ENCODE measurements at places on chromosomes 6 and 20.

GRCh38 chr6:6002848-6003620 is 3.7 kb downstream of the NRN1 start:
- no peak for DNase-seq

- DNase-seq, result no peak
Measured at GRCh38 chr6:9405369-9405768, 970.0 kb upstream of the SLC35B3 start.

- DNase-seq, result no peak
Measured at GRCh38 chr6:19269341-19269898, 567.8 kb upstream of the ID4 start.

DNA sequence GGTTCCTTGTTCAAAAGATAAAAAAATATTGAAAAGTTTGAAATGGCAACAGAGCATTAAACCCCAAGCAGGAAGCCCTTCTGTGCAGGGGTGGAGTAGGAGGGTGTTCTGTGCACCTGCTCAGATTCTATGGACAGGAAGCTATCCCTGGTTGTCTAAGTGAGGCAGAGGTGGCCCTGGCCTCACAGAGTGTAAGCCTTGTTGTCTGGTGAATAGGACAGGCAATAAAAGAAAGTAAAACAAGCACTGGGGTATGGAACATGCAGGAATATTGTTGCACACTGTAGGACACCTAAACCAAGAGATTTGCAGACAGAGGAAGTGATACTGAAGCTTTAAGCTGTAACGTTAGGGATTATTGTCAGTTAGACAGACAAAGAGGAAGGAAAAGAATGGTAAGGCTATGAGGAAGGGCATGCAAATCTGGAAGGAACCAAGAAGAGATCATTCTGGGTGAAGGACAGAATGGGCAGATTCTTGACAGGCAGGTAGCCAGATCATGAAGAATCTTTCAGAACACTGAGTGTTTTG is 66.8 kb downstream of the TBC1D7 start:
- no peak for DNase-seq

- DNase-seq, result no peak
Measured at GRCh38 chr6:11370191-11371018, 137.9 kb upstream of the NEDD9 start.

DNA sequence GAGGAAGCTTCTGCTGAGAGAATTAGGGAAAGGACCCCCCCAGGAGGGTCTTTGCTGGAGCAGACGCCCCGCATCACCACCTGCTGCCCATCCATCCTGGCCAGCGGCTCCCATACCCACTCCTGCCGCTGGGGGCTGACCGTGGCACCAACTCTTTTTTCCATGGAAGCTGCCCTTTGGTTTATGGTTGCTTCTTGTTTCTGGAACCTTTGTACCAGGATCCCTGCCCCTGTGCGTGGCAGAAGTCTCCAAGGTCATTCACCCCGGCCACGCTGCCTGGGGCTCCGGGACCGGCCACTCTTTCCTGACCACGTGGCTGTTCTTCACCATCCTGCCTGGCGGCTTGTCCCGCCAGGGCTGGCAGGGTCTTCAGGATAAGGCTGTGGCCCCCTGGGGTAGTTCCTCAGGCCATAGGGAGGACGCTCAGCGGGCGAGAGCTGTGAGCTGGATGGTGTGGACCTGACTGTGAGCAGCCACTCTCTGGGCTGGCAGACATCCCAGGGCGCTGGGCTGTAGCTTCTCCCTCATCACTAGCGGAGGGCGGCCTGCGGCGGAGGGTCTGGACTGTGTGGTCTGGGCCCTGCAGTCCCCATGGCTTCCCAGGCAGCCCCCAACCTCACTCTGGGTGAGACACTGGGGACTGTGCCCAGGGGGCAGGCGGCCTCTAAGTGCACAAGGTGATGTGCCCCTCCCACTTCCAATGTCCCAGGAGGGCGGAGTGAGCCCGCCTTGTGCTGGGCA is 22.8 kb upstream of the RBBP8NL start:
- DNase-seq, result no peak

GRCh38 chr6:13273202-13273930 is 55.0 kb downstream of the TBC1D7 start:
- DNase-seq, result no peak

GRCh38 chr6:132693478-132693877 is 20.4 kb downstream of the VNN1 start:
- DNase-seq, result no peak

DNA sequence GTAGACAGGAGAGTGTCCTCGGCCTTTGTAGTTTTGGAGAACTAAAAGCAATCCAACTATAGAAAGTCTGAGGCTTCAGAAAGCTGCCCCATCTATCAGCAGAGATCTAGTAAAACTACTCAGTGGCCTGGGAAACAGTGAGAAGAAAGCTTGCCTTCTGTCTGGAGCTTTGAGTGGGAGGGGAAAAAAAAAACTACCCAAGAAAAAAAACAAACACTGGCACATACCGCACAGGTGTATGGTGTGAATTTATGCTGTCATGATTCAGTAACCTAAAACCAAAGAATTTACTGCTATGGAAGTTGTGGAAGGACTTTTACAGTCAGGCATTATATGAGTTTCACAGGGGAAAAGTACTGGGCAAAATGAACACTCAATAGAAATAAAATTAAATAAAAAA is 280.5 kb downstream of the ADGRB3 start:
- DNase-seq, result no peak

GRCh38 chr6:128711149-128711548 is 171.8 kb upstream of the LAMA2 start:
- DNase-seq, result no peak

- no peak for DNase-seq
Measured at GRCh38 chr6:408599-409102, 17.1 kb downstream of the IRF4 start.

DNA sequence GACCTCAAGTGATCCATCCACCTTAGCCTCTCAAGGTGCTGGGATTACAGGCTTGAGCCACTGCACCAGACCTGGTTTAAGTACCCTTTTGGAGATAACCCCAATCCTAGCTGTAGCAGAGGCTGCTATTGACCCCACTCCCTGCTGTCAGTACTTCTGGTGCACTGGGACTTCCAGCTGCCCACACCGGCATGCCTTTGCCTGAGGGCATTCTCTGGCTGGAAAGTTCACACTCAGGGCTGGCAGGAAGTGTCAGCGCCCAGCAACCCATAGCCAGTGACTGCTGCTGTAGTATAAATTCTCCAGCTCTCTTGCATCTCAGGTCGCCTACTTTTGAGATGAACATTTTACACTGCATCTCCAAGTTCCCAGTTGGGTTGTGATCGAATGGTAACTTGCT is 75.3 kb downstream of the UTRN start:
- DNase-seq, result no peak

GRCh38 chr6:79604583-79605037 is 26.5 kb upstream of the SH3BGRL2 start:
- DNase-seq, result no peak

DNA sequence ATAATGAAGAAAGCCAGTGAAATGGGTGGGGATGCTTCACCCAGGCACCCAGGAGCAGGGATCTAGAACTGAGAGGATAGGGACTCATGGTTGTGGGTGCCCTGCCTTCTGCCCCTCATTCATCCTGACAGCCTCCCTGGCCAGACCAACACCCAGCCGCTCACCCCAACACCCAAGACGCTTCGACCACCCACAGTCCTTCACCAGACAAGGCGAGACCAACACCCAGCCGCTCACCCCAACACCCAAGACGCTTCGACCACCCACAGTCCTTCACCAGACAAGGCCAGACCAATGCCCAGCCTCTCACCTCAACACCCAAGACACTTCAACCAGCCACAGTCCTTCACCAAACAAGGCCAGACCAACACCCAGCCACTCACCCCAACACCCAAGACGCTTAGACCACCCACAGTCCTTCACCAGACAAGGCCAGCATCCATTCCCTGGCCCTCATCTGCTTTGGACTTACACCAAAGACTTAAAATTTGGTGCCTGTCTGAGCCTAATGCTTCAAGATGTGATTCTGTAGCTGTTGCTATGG is 131.5 kb downstream of the ANKRD60 start:
- no peak for DNase-seq

- no peak for DNase-seq
Measured at GRCh38 chr6:3707751-3708412, 43.6 kb downstream of the PXDC1 start.

GRCh38 chr6:106142876-106143431 is 56.8 kb downstream of the PRDM1 start:
- DNase-seq, result no peak

DNA sequence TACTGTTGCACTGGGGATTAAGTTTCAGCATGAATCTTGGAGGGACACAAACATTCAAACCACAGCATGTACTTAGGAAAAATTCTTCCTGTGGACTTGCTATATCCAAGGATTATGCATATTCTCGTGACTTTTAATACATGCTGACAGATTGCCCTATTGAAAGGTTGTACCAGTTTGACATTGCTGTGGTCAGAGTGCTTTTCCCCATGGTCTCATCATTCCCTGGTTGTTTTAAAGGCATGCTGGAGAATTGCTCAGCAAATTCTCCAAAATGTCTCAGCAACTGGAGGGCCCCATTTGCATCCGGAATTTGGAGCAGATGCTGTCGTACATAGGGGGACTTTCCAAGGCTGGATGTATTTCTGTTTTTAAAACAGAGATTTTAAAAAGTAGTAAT is 7.4 kb downstream of the HECA start:
- no peak for DNase-seq

- DNase-seq, result no peak
Measured at GRCh38 chr20:23050847-23051627, 1.6 kb upstream of the THBD start.

DNA sequence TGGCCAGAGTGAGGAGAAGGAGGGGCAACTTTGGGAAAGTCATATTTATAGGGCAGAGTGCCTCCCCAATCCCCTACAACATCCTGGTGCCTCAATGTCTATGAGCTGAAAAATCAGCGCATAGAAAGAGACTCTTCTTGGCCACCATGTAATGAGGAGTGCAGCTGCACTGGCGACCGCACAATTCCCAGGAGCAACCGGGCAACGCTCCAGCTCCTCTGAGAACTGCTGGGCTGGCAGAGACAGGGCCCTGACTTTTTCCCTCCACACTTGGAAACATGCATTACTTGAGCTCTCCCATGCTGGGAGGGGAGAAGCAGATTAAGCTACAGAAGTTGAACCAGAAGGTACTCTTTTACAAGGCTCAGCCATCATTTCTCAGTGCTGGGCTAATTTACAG is 31.4 kb upstream of the MARCKS start:
- no peak for DNase-seq

GRCh38 chr6:15735567-15736265 is 72.9 kb upstream of the DTNBP1 start:
- DNase-seq, result no peak

DNA sequence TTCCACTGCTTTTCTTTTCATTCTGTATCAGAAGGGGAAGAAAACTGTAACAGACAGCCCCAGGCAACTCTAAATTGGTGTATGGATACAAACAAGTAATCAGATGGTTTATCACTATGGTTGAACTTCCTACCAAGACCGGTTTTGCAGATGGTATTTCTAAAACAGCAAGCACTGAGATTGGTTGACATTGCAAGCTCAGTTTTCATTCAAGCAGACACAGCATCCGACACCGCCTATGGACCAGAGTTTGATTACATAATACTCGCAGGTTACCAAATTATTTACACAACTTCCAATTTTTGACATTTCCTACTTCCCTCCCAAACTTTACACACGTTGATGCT is 209.9 kb downstream of the ALDH8A1 start:
- no peak for DNase-seq

DNA sequence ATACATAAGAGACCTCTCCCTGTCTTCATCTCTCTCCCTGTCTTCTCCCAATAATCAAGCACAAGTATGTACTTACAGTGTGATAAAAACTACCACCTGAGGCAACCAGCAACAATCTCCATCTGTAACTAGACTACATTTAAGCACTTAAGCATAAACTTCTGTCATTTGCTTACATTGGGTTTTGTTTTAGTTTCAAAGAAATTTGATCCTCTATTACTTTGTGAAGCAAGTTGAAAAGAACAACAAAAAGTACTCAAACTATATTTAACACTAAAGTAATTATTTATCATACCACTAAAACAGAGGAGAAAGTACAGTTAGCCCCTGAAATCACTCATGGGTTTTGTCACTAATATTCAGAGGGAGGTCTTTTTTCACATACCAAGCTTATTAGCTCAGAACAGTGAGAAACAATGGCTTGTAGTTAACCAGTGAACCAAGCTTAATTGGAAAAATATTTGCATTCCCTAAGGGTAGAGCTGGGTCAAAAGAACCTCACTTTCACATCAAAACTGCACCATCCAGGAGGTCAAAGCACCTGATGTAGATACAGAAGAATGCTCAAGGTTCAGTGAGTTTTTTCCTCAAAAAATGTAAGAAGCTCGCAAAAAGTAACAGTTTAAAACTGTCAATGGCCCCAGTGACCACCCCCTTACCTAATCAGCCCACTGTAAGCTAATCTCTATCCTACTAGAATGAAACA is 34.1 kb downstream of the DCDC2 start:
- DNase-seq, result no peak

- no peak for DNase-seq
Measured at GRCh38 chr6:144617708-144618107, 332.6 kb downstream of the UTRN start.

DNA sequence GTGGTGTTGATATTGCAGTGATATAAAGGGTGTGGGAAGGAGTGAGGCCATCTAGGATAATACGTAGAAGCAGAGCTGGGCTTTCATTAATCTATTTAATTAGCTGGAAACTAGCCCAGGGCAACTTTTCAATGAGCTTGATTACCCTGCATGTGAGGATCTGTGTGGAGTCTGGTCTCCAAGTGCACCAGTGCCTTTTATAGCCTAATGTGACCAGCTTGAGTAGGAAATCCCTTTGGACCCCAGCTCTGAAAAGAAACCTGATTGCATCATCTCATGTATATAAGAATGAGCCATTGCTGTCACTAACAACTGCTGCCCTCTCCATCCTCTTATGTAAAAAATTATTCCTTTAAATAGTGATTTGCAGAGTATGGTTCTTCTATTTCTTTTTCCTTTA is 72.6 kb downstream of the CD109 start:
- DNase-seq, result no peak

- no peak for DNase-seq
Measured at GRCh38 chr20:571754-572441, 28.3 kb upstream of the CSNK2A1 start.

DNA sequence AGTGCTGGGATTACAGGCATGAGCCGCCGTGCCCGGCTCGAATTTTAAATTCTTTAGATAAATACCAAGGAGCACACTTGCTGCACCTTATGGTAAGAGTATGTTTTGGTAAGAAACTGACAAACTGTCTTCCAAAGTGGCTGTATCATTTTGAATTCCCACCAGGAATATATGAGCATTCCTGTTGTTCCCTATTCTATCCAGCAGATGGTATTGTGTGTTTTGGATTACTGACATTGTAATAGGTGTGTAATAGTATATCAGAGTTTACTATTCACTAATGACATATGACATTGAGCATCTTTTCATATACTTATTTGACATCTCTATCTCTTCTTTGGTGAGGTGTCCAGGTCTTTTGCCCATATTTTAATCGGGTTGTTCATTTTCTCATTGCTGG is 40.5 kb downstream of the TGM6 start:
- DNase-seq, result no peak

DNA sequence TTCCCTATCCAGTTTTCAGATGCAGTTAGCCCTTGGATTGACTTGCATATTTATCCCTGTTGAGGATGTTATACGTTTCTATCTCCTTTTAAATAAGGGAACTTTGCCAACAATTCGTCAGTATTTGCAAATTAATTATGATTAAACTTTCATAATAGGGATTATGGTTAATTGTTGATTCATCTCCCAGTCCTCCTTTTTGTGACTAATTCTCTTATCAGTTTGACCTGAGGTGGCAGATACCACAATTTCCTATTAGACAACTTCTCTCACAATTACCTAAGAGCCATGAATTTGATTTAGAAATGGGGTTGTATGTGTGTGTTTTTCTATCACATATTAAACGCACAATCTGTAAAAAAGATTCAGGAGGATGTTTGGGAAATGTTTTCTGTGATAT is 172.9 kb downstream of the LAMA2 start:
- DNase-seq, result no peak

Data from activated effector memory CD4-positive, alpha-beta T cell treated with Interleukin-2 at 50 U/mL for 16 hours (primary cell).